ENCODE measurements at places on chromosomes 5 and 9. TPM values are rescaled to one million over a fixed set of nuclear protein-coding genes. Genes with fewer than 3 reads are reported as not detected.

DNA sequence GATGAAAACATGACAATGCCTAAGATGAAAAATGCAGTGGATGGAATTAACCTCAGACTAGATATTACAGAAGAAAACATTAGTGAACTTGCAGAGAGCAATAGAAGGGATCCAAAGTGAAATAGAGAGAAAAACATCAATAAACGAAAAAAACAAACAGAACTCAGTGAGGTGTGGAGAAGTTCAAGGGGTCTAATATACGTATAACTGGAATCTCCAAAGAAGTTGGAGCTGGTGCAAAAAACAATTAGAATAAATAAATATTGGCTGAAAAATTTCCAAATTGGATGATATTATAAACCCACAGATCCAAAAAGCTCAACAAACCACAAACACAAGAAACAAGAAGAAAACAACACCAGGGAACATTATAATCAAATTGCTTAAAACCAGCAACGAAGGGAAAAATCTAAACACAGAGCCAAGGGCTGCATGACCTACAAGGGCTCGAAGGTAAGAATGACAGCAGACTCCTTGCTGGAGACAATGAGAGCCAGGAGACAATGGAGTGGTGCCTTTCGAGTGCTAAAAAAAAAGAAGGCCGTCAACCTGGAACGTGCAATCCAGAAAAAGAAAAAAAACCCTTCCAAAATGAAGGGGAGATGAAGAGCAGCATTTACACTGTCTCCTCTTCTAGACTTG lies 11.8 kb downstream of the FAM163B start:
- no peak overlapping the region for H3K4me3 ChIP-seq
- no peaks in the 10 kb centered on the region for H3K36me3 ChIP-seq
- H3K4me1 ChIP-seq = no peaks in the 10 kb centered on the region
- H3K27ac ChIP-seq = no peak overlapping the region

GRCh38 chr5:74113196-74113540 lies 487.2 kb downstream of the ARHGEF28 start:
- H3K27me3 ChIP-seq = no peaks in the 10 kb centered on the region
- no peaks in the 10 kb centered on the region for H3K4me1 ChIP-seq
- H3K4me3 ChIP-seq = no peak overlapping the region
- no peak for DNase-seq
- no peak overlapping the region for H3K27ac ChIP-seq

The HTR1A gene
- not detected for total RNA-seq

DNA sequence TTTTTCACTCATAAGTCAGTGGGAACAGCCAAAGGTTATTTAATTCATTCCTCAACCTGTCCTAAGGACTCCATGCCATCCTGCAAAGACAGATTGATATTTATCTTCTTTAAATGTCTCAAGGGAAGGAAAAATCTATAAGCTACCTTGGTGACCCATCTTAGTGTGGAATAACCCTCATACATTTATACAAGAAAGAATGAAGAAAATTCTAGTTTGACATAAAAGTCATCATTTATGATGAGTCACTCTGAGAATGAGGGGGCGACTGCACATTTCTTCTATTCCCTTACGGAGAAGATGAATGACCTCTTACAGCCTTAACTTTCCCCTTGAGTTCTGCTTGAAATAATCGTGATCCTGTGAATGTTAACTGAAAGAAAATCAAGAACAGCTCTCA lies 26.8 kb upstream of the NUDT12 start:
- peaks cover 6% of the 10 kb centered on the region for H3K4me1 ChIP-seq
- no peaks in the 10 kb centered on the region for H3K36me3 ChIP-seq
- H3K27me3 ChIP-seq = no peaks in the 10 kb centered on the region
- no peak overlapping the region for H3K4me3 ChIP-seq
- peak; percentile 82 for DNase-seq

The CDKN2B gene
- total RNA-seq = 306 TPM

The EMB gene
- total RNA-seq = 19.8 TPM

DNA sequence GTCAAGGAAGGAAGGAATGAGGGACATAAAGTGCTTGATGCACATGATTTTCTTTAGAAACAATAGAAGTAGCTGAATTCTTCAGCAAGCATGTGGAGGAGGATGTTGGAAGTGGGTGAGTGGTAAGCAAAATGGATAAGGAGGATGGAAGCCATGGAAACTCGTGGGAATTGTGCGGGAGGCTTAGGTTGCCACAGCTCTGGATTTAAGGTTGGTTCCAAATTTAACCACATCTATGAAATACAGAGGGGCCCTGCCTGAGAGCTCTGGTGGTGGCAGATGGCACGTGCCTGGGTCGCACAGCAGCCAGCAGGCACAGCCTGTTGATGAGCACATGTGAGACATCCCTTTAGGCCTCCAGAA lies 284.7 kb downstream of the SMARCA2 start:
- DNase-seq = no peak
- H3K27ac ChIP-seq = no peak overlapping the region
- H3K4me1 ChIP-seq = no peaks in the 10 kb centered on the region
- no peaks in the 10 kb centered on the region for H3K27me3 ChIP-seq
- H3K4me3 ChIP-seq = no peak overlapping the region

DNA sequence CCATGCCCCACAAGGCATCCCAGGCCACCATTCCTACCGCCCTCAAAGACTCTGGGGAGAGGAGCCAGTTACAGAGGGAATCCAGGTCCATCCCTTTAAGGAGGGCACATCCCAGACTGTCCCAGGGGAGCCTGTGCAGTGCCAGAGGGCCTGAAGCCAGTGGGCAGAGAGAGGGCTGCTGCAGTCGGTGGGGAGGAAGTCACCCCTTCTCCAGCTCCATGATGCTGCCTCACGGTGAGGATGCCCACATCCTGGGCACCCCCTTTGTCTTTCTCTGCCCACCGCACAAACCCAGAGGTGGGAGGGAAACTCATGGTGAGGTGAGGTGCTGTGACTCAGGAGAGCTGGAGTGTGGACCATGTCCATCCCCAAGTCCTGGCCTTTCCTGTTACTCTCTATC lies 26.2 kb upstream of the ANKRD33B start:
- no peaks in the 10 kb centered on the region for H3K27me3 ChIP-seq
- H3K4me1 ChIP-seq = peaks cover 3% of the 10 kb centered on the region
- no peak overlapping the region for H3K4me3 ChIP-seq
- H3K36me3 ChIP-seq = no peaks in the 10 kb centered on the region
- no peak overlapping the region for H3K27ac ChIP-seq

The IFNA13 gene
- not detected for total RNA-seq

- no peak for DNase-seq
- H3K27ac ChIP-seq = no peak overlapping the region
- no peaks in the 10 kb centered on the region for H3K36me3 ChIP-seq
- H3K4me3 ChIP-seq = no peak overlapping the region
- no peaks in the 10 kb centered on the region for H3K27me3 ChIP-seq
Measured at GRCh38 chr5:14603141-14603540, 21.5 kb downstream of the OTULINL start.

The LIFR gene
- 20.3 TPM for total RNA-seq

DNA sequence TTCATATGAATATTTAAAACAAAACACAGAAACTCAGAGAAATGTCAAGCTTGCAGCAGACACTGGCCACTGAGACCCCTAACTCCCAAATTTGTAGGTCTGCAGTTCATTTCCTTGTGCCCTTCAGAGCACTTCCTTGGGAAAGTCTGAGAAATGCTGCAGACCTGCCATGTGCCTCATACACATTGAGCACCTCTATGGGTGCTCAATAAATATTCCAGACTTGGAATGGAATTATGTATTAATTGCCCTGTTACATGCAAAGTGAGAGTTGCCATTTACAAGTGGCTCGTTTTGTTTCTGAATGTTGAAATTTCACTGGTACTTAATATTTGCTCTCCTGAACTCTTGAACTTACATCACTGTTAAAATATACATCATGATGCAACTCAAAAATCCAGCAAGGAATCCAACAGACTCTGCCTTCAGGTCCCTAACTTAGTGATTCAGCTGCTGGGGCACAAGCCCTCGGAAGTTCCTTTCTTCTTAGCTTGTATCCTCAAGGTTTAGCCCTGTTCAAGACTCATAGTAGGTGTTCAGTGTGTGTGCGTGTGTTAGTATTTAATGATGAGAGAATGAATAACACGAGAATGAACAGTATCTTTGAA lies 90.6 kb downstream of the PTCD2 start:
- no peaks in the 10 kb centered on the region for H3K36me3 ChIP-seq
- no peak for DNase-seq
- H3K27me3 ChIP-seq = no peaks in the 10 kb centered on the region
- no peak overlapping the region for H3K27ac ChIP-seq
